Activated CD4-positive, alpha-beta T cell treated with anti-CD3 and anti-CD28 coated beads, Interleukin-2, amount 10 ng/mL, durations not matched to agents 7 days and 5 days (primary cell): ENCODE measurements at places on chromosomes 3 and 15.

DNA sequence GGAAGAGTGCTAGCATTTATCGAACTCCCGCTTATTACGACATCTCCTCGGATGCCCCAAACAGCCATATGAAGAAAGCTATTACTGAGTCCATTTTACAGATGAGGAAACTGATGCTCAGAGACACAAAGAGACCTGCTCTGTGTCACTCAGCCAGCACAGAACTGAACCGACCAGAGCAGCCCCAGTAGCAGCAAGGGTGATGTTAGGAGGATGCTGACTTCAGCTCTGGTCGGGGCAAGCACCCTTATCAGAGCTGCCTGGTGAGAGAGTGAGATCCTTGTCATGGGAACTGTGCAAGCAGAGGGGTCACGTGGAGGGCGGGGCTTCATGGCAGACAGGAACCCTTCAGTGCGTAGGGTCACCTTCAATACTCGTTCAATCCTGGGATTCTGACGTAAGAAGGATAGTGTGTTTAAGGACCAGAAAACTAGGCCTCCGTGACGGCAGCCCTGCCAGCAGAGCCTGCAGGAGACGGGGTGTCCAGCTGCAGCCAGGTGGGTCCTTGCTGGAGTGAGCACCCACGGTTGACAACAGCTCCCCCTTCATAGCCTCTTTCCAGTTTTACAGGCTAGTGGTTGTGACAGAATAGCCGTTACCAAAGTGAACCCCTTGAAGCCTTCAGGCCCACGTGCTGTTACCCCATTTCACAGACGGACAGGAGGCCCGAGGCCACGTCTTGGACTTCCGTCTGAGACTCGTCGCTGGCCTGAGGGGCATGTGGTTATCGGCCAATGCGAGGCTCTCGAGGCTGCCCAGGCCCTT lies 12.0 kb upstream of the IQSEC1 start:
- DNase-seq, result no peak

GRCh38 chr3:63351159-63352007 lies 73.3 kb downstream of the SYNPR start:
- DNase-seq, result no peak

DNA sequence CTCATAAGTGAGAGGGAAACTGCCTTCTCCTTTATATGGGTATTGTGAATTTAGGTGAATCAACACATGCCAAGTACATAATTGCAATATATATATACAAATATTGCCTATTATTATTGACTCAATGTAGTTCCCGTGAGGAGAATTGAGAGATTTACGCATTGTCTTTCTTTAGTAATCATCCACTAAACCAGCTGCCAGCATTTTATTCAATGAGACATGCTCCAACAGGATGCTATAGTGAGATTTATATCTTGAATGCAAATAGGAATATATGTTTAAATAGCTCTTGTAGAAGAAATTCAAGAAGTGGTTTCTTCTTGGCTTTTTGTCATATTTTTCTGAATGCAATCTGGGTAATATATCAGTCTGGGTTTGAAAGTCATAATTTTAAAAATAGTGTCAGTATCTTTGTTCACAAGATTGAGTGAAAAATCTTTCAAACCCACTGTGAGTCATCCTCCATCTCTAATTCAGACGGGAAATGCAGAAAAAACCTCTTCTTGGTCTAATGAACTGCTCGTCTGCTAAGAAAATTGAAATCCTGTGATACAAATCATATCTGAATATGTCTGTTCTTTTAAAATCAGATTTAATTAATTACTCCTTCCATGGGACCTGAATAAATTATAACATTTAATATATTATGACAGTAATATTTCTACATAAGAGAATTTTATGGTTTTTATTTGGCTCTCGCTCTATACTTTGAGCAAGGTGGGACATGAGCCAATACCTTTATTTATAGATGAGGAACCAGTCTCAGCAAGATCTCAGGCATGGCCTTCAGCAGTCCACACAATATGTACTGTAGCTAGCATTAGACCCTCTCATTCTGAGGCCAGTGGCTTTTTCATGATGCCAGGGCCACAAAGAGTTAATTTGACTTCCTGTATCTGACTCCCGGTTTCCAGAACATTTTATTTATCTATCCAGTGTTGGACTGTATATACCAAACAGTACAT lies 516.0 kb downstream of the GABRG3 start:
- DNase-seq, result no peak

DNA sequence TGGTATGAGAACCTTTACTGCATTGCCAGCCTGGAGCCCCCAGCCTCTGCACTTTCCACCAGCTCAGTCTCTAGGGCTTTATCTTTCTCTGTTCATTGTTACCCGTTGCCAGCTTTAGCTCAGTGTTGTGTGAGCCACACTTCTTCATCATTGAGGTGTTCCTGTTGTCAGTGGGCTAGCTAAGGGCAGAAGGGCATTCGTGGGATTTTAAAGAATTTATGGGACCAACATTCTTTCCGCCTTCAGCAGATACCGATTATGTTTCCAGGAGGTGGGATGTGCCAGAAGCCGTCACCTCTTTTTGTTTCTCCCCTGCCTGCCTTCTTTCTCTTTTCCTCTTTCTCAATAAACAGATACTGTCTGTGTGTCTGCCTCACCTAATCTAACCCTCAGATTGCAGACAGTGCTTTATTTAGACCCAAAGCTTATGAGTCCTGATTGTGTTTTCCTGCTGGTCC lies 64.5 kb downstream of the PGPEP1L start:
- DNase-seq, result no peak

- DNase-seq, result no peak
These were observed 2.9 kb downstream of the NPAP1 start for GRCh38 chr15:24678485-24678884.

DNA sequence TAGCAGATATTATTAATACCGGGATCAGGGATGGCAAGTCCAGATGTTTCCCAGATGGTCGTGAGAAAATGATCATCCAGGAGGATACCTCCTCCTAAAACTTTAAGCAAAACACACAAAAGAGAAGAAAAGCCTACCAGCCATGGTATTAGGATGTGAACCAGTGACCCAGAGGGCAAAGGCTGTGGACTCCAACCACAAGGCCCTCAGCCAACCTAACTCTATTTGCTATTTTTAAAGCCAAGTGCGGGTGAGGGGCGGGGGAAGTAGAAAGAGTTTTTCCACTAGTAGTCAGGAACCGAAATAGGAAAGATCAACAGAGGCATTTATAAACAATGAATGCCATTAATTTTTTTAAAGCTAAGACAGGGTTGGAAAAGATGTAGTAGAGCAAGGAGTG lies 77.4 kb downstream of the STAC start:
- no peak for DNase-seq

- DNase-seq, result no peak
These were observed 42.6 kb downstream of the PHLDB2 start for GRCh38 chr3:111901637-111902036.

DNA sequence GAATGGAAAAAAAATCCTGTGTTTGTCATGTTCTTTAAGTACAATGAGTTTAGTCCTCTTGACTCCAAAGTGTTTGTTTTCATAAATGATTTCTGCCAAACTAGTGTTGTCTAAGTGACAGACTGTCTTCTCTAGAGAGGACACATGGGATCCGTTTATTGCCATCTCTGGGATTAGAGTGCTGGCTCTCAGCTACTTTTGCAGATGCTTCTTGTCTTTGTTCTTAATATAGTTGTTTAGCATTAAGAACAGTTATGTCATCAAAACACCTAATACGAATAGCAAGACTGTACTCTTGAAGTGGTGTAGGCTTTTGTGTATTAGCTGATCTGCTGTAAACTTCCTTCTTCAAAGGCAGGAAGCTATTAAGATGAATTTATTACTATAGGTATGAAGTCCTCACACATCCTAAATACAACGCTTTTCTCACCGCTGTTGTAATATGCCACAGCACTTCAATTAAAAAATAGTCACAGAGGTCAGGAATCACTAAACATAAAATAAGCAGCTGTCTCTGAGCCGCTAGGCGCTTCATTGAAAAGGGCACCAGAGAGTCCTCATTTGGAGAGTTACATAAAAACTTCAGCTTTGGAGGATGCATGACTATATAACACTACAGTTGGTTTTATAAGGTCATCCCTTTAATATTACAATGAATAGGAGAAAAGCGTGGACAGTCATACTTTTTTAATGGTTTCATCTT lies 128.3 kb upstream of the ZNF385D start:
- no peak for DNase-seq

GRCh38 chr3:52845691-52846431 lies 11.0 kb upstream of the MUSTN1 start:
- no peak for DNase-seq

DNA sequence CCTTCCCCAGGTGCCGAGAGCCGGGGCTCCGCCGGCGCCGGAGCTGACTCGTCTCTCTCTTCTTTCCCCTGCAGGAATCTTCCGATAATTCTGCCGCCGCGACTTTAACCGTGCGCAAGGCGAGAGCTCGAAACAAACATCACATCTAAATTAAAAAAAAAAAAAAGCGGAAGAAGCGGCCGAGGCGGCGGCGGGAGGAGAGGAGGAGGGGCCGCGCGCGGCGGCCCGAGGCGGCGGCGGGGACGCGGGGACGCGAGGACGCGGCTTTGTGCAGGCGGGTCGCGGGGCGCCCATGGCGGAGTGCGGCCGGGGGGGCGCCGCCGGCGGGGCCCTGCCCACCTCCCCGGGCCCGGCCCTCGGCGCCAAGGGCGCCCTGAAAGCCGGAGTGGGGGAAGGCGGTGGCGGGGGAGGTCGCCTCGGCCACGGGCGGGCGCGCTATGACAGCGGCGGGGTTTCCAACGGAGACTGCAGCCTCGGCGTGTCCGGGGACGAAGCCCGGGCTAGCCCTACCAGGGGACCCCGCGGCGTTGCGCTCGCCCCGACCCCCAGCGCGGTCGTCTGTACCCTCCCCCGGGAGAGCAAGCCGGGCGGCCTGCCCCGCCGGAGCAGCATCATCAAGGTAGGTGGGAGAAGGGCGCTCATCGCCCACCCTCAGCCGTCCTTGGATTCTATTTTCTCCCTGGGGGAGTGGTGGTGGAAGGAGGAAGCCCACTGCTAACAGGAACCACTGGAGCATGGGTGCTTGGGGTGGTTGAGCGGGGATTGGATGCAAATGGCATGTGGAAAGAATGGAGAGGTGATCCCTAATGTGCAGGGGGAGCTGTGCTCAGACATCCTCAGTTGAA lies at the start of gene PLCL2:
PLCL2 (plus strand) TSS at position 208 of the 845 bp plus-strand sequence; CDS start at position 293, 85 bp downstream.
- DNase-seq, result peak; percentile 78

- DNase-seq, result no peak
These were observed 1220.5 kb downstream of the ROBO2 start for GRCh38 chr3:78260388-78260787.

GRCh38 chr15:75578173-75578947 lies 755 bp downstream of the PTPN9 start:
- DNase-seq, result peak; percentile 27

DNA sequence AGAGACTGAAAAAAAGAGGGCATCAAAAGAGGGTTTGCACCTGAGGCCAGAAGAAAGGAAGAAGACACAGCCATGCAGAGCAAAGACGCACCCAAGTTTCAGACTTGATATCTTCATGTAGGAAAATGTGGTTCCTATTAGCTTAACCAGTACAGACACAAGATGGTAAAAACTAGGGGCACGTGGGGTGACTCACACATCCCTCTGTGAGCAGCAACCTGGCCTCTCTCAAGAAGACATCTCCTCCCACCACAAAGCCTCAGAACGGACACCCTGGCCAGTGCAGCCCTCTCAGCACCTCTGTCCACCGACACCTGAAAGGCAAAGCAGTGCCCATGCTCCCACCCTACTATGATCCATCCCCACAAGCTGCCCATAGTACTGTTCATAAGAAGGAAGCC lies 33.3 kb downstream of the GLB1 start:
- peak; percentile 70 for DNase-seq

DNA sequence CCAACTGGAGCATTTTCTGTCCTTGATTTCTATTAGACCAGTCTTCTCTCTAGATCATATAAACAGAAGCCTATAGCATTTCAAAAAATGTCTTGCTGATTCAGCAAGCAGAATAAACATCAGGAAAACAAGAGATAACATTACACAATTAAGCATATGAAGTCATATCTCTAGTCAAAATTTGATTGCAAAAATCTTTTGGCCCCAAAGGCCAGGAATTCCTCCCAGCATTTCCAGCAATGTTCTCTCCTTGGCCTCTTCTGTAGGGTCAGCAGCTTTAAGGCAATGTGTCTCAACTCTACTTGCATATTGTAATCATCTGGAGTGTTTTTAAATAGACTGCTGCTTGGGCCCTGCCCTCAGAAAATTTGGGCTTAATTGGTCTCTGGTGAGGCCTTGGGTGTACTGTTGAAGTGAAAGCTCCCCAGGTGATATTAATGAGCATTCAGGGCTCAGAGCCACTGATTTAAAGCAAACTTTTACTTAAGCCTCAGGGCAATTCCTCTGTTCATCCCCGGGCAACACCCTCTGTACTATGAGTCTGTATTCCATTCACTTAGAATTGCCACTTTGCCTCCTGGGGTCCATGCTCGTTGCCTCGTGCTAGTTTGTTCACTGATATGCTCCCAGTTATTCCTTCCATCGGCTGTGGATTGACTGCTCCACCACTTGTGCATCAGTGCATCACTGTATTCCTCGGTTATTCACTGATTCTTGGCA lies 1072.6 kb downstream of the ROBO2 start:
- no peak for DNase-seq

- no peak for DNase-seq
These were observed 109.8 kb upstream of the SLC6A11 start for GRCh38 chr3:10706156-10706739.

DNA sequence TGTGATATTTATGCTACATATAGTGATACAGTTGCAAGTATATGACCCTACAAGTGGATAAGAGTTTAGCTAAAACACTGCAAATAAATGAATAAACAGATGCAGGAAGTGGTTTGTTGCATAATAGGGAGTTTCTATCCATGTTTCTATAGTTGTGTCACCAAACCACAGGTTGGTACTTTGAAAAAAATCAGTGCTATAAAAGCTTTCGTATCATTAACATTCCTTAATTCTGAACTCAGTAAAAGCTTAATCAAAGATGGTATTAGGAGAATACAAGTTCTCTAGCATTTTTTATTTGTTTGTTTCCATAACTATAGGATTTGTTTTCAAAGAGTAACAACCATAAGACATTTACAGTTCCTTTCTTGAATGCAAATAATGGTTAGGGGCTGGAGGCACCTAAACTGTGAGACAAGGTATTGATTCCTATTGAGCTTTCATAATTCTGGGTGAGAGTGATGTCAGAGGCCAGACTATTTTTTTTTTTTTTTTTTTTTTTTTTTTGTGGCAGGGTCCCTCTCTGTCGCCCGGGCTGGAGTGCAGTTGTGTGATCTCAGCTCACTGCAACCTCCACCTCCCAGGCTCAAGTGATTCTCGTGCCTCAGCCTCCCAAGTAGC lies 29.6 kb downstream of the CPOX start:
- DNase-seq, result no peak

GRCh38 chr15:36364377-36364776 lies 215.0 kb upstream of the CDIN1 start:
- DNase-seq, result no peak

DNA sequence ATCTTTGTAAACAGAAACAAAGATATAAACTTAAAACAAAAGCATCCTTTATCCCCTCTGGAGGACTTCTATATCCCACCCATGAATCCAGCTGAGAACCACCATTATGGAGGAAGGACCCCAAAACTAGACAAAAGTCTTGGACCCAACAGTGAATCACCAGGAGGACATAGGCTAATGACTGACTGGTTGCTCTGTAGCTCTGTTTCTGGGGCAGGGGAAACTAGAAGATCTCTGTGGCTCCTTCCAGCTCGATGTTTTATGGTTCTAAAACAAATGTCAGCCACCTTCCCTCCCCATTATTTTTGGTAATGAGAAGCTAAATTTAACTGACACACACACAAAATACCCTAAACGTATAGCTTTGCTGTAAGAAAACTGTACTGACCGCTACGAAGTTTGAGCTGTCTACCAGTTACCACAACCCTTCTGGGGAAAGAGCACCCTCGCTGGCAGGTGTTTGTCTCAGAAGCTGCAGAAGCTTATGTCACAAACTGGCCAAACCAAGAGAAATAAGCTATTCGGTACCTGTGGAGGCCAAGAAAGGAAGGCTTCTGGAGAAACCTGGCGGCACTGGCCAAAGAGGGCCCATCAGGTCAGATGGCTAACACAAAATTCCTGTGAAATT lies 36.4 kb downstream of the MB21D2 start:
- no peak for DNase-seq
